ENCODE measurements at places on chromosomes 13 and 19.
A peak's percentile ranks its signal among the peaks of the same experiment; 100 is the strongest.

DNA sequence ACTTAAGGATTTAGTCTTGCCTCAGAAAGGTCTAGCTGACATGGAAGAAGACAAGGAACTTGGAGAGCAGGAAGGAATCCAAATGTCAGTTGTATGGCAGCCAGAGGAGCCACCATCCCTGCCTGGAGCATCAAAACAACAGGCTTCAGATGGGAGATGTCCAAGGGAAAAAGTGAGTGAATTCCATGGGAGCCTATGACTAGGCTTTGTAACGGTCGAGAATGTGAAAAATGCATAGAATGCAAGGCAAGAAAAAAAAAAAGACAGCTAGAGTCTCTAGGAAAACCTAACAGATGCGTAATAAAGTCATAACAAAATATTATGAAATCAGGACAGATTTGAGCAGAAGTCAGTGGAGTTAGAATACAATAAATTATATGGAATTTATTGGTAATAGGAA, 183.7 kb upstream of the LSM14A start:
- no peak for DNase-seq

- DNase-seq, result peak; percentile 90
These were observed 61.6 kb downstream of the CEBPG start for GRCh38 chr19:33434886-33435705.

GRCh38 chr19:12783849-12784393, 7.4 kb upstream of the JUNB start:
- no peak for DNase-seq

- no peak for DNase-seq
These were observed 736.9 kb downstream of the EFNB2 start for GRCh38 chr13:105798541-105798940.

DNA sequence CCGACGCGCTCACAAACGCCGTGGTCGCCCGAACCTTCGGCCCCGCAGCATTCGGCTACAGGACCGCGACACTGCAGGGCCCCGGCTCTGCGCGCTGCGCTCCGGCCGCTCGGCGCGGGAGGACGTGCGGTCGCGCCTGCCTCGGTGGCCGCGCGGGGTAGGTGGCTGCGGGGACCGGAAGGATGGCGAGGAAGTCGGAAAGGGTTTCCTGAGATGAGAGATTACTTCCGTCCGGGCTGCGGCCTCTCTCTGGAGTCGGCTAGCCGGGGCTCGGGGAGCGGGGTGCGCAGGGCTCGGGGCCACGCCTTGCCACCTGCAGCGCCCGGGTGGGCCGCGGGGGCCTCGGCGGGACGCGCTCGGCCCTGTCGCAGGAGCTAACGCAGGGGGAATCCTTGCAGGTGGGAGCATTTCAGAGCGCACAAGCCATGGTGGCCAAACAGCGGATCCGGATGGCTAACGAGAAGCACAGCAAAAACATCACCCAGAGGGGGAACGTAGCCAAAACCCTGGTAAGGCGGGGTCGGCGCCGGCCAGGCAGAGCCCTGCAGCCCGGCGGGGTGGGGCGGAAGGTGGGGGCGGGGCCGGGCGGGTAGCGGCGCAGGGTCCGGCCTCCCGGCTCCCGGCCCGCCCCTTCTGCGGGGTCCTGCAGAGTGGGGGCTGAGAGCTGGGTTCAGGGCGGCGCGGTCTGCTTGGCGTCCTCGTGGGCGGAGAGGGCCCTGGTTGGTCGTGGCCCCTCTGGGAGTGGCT, at the start of gene SERP2:
TSS of gene SERP2 (plus strand) at position 224 of the 747 bp plus-strand sequence. CDS start at position 426, 202 bp downstream.
- DNase-seq, result peak; percentile 97

DNA sequence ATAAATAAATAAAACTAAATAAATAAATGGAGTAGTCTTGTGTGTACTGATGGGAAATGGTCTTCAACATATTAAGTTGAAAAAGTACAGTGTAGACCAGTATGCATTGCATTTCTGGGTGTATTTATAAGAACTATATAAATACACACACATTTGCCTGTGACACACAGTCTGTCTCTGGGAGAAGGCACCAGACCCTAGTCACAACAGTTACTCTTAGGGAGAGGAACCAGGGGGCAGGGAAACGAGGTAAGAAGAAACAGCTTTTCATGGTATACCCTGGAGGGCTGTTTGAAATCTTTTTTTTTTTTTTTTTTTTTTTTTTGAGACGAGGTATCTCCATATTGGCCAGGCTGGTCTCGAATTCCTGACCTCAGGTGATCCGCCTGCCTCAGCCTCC, 2.8 kb upstream of the S1PR2 start:
- no peak for DNase-seq

GRCh38 chr13:95494082-95494681, 58.3 kb upstream of the CLDN10 start:
- peak; percentile 62 for DNase-seq

DNA sequence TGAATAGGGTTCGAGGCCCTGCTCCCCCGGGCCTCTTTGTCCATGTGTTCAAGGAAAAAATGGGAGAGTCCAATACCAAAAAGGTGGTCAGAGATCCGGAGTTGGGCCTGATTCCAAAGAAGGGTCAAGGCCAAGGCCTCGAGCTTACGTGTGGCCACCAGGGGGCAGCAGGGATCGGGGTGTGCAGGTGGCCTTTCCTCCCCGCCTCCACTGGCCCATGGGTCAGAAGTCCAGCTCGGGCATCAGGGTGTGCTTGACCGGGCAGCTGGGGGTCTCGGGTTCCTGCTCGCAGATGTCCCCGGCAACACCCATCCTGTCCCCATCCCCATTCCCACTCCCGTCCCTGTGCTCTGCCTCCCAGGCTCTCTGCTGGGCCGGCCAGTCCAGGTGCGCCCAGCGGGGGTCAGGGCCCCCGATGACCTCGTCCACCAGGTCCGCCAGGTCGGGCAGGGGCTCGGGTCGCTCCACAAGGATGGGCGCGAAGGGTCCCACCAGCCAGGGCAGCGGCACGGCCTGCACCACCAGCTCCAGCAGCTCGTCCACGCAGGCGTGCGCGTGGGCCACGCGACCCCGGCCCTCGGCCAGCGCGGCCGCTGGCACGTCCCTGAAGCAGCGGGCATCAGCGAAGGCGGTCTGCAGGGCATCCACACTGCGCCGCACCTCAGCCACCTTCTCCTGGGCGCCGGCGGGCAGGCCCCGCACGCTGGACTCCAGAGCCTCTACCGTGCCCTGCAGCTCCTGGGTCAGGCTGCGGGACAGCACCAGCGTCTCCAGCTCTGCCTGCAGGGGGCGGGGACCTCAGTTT, 5.2 kb upstream of the PLIN4 start:
- peak; percentile 86 for DNase-seq
